ENCODE measurements at places on chromosomes 1 and 21.

DNA sequence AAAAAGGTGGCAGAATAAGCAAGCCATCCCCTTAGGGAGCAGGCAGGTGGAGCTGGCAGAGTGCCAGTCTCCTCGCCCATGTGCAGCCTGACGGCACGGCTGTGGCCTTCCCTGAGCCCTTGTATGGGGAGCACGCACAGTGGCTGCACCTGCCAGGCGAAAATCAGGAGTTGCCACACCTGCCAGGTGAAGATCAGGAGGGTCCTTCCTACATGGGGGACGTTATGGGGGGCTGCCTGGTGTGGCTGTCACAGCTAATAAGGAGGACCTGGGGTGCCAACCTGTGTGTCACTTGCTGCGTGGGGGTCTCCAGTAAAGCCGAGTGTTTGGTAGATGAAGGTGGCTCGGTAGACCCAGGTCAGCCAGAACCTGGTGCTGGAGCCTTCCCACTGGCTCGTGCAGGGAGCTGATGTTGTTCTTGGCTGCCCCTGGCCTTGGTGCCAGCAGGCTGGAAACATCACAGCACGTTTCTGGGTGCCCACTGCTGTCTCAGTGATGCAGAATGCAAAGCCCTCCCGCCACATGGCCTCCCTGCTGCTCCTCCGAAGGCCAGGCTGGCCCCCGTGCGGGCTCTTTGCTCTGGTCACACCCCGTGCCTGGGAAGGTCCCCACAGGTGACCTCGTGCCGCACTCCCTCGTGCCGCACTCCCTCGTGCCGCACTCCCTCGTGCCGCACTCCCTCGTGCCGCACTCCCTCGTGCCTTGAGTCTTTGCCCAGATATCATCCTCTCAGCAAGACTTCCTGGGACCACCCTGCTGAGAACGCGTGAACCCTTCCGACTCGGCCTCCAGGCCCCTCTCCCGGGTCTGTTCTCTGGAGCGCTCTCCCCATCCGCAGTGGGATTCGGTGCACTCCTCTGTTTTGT, 55.4 kb downstream of the SLC37A1 start:
- DNase-seq = peak; percentile 28

- DNase-seq = no peak
Observed at GRCh38 chr21:44854391-44854663, 19.2 kb downstream of the PTTG1IP start.

DNA sequence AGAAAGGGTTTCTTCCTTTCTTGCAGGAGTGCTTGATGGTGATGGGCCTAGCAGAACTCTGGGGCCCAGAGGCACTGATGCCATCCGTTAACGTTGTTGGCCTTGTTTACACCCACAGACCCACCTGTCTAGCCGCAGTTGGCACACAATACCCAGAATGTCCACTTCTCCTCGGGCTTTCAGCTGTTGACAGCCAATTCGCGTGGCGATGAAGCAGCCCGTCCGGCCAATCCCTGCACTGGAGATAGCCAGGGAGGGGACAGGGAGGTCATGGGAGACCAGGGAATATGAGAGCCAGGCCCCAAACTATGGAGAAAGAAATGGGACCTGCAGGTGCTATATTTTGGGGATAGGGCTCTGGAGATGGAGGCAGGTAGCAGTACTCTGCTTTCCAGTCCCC, 5.7 kb upstream of the ARL8A start:
- DNase-seq = no peak

DNA sequence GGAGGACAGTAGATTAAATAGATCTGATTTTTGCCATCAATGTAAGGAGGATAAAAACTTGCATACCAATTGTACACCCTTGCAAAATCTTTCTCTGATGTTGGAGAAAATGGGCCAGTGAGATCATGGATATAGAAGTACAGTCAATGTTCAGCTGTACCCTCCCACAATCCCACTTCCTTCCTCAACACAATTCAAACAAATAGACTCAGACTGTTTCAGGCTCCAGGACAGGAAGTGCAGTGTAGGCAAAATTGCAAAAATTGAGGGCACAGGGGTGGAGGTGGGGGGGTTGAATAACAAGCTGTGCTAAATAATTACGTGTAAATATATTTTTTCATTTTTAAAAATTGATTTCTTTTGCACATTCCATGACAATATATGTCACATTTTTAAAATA, 3.9 kb upstream of the IFI44 start:
- no peak for DNase-seq

DNA sequence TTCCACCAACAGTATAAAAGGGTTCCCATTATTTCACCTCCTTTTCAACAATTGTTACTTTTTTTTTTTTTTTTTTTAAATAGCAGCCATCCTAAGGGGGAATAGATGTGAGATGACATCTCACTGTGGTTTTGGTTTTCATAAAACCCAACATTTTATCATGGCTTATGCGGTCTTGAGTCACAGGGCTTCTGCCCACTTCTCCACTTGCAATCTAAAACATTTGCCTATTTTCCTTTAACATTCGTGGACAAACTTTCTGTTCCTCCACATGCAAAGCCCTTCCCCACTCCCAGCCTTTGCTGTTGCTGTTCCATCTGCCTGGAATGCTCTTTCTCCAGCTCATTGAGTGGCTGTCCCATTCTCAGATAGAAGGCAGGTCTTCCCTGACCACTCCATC, 239.7 kb upstream of the KCNK2 start:
- no peak for DNase-seq

DNA sequence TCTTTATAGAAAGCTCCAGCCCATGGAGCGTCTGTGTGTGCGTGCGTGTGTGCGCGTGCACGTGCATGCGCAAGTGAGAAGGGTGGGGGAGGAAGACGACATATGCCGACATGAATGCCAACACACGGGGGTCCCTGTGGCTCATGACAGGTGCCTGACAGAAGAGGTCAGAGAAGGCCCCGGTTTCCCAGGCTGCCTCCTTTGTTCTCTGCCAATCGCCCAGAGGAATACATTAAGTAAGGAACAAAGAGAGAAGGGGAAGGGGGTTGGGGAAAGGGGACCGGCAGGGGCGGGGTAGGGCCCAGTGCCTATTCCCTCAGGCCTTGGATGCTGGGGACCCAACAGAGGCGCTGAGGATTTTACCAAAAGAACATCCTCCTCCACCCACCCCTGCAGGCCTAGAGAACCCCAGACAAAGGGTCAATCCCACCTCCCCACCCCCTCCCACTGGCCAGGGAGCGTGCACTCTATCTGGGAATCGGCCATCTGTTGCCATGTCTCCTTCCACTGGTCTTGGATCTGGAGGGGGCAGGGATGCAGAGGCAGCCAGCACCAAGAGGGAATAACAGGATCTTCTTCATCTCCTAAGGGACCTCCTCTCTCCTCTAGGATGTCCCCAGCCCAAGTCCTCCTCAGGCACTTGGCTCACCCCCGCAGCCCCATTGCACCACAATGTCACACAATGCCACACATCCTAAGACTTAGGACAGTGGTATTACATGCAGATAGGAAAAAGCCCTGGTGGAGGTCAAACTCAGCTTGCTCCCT, 39.4 kb downstream of the PIK3C2B start:
- no peak for DNase-seq

GRCh38 chr1:8107897-8108296, 81.8 kb upstream of the ERRFI1 start:
- no peak for DNase-seq

DNA sequence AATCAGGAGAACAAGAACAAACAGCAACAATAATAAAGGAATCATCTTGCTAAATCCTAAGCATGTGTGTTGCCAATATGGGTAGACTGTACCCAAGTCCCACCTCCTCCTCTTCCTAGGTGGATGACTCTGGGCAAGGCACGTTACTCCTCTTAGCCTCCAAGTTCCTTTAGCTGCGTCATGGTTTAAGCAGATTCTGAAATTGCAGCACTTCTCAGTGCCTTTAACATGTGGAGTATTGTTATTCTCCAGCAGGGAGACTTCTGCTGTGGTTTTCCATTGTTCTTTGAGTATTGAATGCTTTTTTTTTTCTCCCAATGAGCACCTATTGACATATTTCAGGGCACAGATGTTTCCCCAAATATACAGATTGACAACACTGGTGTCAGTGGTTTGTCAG, 15.5 kb downstream of the ARHGEF10L start:
- no peak for DNase-seq

DNA sequence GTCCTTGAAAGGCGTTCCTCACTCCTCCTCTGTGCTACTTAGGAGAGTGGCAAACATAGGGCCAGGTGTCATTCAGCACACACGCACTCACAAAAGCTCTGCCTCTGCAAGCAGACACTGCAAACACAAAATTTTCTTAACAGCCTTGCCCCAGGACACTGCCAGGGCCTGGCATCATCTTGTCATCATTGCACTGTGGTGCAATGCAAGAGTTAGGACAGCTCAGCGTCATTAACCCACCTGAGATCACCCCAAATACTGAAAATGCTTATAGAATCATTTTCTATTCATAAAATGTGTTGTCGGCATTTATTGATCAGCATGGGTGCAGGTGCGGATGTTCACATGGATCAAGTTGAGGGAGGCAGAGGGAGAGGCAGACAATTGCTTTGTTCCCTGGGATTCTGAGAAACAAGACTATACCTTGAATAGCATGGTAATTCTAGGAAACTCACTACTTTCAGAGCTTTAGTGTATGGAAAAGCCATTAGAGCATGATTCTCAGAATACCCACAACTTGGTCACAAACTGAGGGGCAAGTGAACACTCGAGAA, 3.0 kb downstream of the ADAM30 start:
- DNase-seq = no peak

- peak; percentile 34 for DNase-seq
Observed at GRCh38 chr21:42039470-42039901, 29.3 kb upstream of the ZBTB21 start.

GRCh38 chr1:197330213-197330612, 62.2 kb downstream of the CRB1 start:
- no peak for DNase-seq

- no peak for DNase-seq
Observed at GRCh38 chr1:169785267-169785666, 9.4 kb downstream of the METTL18 start.

- DNase-seq = no peak
Observed at GRCh38 chr1:111176678-111177077, 23.8 kb downstream of the DENND2D start.

DNA sequence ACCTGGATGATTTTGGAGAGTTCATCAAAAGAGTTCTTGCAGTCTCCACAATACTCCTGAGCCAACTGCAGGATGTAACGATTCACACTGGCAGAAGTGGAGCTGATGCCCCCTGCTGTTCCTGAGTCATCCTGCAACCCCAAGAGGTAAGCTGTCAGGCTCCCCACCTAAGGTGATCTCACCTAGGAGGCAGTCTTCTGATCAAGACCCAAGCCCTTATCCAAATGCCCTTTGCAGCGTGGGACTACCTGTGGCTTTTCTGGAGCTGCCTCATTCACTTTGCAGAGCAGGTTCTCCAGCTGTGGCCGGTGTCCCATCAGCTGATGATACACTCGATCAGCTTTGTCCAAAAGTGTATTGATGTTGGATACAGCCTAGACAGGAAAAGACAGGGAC, 96.4 kb downstream of the UBR4 start:
- DNase-seq = peak; percentile 78

- no peak for DNase-seq
Observed at GRCh38 chr1:74811436-74812179, 78.7 kb downstream of the TYW3 start.

DNA sequence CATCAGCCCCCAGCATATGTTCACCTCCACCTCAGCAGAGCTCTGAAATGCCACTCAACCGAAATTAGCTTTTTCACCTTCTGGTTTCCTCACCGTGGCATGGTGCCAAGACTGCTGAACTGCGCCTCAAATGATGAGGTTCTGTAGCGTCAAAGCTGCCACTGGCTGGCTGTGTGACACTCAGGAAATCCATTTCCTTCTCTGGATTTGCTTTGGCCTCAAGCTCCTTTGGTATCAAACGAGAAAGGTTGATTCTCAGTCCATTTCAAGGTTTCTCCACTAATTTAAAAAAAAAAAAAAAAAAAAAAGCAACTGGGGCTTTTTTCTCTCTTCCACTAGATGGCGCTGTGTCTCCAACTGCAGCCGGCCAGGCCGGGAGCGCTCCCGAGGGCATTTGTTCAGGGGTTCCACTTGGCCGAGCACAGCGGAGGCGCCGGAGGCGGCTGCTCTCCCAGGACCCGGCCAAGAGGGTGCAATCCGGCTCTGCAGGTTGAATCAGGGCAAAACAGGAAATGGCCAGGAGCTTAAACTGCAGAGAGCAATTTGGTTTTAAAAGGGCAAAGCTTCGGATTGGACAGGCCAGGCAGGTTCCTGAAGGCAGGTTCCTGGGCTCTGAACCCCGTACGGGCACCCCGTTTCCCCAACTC, 26.5 kb upstream of the PLA2G2C start:
- peak; percentile 70 for DNase-seq

GRCh38 chr1:43554444-43554992, 23.8 kb downstream of the PTPRF start:
- DNase-seq = no peak

DNA sequence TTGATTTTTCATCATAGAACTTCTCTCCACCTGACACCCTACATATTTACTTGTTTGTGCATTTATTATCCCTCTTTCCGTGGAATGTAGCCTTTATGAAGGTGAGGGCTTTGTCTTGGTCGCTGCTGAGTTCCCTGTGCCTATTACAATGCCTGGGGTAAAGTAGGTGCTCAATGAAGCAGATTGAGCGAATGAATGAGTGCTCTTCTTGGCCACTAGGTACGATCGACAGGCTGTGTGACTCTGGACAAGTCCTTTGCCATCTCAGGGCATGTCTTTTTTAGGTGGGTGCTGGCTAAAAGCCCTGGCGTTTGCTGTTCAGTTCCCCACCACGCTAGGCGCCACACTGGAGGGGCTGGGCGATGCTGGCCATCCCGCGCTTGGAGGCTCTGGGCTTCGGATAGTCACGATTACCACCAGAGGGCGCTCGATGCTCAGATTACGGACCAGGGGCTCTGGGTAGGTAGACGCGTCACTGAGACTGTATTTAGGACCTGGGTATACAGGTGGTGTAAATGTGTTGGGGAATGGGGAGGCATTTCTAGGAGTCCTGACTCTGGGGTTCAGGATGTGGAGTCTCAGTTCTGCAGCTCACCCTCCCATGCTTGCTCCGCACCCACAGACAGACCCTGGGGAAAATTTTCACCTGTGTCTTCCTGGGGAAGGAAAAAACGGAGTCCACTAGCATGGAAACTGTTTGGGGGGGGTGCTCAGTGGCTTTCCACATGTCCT, 71.0 kb upstream of the CSF3R start:
- DNase-seq = peak; percentile 64

DNA sequence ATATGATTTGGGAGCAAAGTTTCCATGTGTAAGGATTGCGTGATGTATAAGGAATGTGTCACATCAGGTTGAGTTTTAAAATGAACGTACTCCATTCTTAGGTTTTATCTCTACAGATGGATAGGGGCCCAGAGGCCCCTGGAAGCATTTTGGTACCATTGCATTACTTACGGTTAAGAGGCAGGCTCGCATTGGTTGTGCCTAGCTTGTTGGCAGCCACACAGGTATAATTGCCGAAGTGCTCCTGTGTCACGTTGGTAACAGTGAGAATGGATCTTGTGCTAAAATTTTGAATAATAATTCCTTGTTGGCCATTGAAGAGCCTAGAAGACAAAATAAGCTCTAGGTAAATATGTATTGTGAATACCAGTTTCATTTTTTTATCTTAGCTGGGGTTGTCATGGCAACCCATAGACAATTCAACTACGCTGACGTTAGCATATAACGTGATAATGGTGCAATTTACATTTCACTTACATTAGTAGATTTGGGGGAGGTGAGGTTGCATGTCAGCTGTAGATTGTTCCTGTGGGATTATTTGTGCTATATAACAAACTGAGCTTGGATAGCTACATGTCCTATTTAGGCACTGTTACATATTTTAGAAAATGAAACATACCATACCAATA, 511.9 kb upstream of the ZRANB2 start:
- DNase-seq = no peak

Data from stomach (tissue), 19 donors.